ENCODE measurements at places on chromosomes 3 and 15.

DNA sequence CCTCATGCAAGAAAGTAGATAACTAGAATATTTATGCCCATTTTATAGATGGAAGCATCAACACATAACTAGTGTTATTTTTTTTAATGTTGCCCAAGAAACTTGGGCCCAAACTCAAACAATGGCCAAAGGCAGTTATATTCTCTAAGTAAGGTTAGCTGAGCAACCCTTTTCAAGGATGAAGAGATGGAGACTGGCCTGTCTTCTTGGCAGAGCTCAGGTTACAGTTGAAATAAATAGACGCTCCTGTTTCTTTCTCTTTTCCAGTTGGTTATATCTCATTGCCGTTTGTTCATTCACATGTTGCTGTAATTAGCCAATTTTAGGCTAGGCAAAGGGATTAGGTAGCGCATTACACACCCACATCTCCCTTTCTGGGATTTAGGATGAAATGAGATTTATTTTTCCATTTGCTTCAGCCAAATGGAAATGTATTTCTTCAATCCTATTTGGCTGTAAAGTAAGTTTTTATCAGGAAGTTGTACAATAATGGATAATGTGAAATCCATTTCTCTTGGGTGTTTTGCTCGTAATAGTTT is 93.2 kb downstream of the CMSS1 start:
- DNase-seq = no peak

- DNase-seq = no peak
These were observed 230.9 kb upstream of the CD96 start for GRCh38 chr3:111311126-111311525.

DNA sequence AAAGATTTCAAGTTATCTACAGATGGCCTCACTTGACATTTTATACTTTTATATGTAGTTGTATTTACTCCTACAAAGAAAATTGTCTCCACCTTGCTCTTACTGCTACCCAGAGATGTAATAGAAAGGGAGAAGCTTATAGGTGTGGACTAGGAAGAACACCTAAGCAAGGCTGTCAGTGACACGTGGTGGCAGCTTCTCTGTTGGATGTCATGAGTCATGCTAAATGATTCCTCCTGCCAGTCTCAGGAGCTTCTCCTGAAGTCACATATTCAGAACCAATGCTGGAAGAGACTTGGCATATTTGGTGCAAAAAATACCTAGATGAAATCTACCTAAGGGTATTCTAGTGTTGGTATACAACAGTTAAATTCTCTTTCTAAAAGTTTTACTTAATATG is 184.7 kb downstream of the LRRC3B start:
- no peak for DNase-seq

DNA sequence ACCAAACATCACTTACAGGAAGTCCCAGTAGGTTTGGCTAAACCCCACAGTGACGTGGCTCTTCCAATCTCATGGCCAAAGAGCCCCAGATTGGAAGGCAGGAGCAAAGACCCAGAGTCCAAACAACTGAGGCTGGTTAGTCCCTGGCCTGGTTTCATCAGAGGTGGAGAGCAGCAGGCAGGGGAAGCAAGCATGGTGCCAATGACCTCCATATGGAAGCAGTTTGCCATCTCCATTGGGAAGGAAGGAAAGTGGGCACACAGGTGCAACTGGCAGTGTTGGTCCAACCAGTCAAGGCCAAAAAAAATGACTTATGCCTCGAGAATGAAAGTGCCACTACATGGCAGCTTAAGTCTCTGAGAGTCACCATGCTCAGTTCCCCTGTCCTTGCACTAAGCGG is 175.9 kb downstream of the NTRK3 start:
- DNase-seq = no peak

GRCh38 chr3:159418571-159419526 is 569.8 kb upstream of the IL12A start:
- DNase-seq = no peak

DNA sequence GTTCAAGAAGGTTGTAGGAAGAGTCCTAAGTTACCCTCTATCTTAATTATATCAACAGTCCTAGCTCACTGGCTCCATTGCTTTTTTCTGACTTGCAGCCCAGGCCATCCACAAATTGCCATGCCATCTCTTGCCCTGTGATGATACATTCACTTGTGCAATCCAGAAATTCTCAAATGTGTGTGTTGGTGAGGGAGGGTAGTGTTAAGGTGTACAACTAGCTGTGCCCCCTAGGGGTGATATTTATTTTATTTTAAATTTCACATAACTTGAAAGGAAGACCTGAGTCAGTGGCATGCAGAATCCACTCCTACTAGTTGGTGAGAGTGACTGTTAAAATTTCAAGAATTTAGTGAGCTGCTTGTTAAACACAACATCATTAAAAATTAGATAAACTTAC is 156.1 kb upstream of the ANKRD28 start:
- no peak for DNase-seq

GRCh38 chr3:15601399-15602145 is at the start of the genes BTD and HACL1:
Gene BTD (plus strand): TSS chr3:15601745. CDS start chr3:15635440, 33,695 bp downstream.
Gene HACL1 (minus strand): TSS chr3:15601569. CDS start chr3:15601463, 106 bp downstream.
- DNase-seq = peak; percentile 98

- DNase-seq = no peak
These were observed 137.6 kb downstream of the PEAK1 start for GRCh38 chr15:77282333-77282732.

GRCh38 chr3:86147119-86147518 is 843.8 kb downstream of the VGLL3 start:
- no peak for DNase-seq

- no peak for DNase-seq
These were observed 526.3 kb downstream of the OTOL1 start for GRCh38 chr3:162022911-162023310.

- DNase-seq = no peak
These were observed 28.0 kb downstream of the KLHDC8B start for GRCh38 chr3:49199239-49199899.

- DNase-seq = no peak
These were observed 8.7 kb downstream of the PXK start for GRCh38 chr3:58341376-58341775.

GRCh38 chr3:134552784-134553183 is 66.9 kb downstream of the CEP63 start:
- DNase-seq = no peak

DNA sequence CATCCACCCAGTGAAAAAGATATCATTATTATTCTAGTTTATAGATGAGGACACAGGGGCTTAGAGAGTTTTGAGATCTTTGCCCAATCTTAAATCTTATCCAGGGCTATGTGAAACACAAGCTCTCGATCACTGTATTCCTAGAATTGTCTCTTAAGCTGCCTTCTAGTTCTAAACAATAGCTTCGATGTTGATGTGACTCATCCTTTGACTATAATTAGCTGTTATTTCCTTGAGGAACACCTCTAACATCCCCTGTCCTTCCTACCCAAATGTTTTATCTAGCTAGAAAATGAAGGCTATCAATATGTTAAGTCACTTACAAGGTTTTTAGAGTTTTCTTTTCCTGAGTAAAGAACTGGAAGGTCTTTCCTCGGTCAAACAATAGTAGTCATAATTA is 83.1 kb upstream of the STAC start:
- no peak for DNase-seq

- DNase-seq = no peak
These were observed 186.5 kb upstream of the PPP2R3A start for GRCh38 chr3:135779024-135779423.

DNA sequence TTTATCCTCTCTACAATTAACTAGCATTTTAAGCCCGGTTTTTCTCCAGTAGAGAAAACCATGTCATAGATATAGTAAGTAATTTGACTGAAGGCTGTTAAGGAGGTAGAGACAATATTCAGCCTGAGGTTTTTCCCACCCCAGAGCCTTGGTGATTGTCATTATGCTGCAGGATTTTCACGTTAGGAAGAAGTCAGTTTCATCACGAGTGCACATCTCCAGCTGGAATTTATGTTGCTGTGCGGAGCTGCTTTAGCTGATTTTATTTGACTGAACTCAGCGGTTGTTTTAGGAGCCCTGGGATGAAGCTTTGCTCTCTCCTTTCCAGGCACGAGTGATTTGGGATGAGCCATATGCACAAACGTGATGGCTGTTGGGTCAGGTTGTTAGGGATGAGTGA is 271.3 kb upstream of the RGMA start:
- DNase-seq = no peak

- DNase-seq = no peak
These were observed 9.6 kb downstream of the LRRK1 start for GRCh38 chr15:100928632-100929280.

DNA sequence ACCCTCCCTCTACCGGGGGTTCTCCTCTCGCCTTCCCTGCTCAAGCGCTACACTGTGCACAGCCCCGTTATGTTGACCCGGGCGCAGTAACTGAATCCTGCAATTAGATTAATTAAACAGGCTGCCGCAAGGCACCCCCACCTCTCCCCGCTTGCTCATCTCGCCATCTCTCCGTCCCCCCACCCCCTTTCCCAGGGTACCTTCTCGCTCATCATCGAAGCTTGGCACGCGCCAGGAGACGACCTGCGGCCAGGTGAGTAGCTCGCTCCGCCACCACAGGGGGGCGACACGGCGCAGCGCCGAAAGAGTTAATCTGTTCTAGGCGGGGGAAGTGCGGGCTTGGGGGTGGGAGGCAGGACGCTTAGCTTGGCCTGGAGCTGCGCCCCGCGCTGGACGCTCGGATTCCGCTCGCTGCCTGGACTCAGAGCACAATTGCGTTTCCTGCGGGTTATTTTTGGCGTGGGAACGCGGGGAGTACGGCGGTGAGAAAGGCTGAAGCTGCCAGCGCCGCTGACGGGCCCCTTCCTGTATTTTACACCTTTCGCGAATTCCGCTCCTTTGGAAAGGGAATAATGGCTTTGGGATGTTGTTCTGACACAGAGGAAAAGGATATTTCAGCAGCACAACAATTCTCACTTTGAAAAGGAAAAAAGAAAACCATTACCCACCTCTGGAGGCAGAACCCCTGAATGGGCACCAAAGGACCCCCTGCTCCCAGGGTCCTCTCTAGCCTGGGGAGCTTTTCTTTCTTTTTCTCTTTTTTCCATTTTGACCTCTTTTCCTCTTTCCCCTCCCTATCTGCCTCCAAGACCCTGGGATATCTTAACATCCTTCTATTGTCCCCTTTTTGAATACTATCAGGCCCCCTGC is 1.5 kb downstream of the DLL4 start:
- DNase-seq = peak; percentile 51

DNA sequence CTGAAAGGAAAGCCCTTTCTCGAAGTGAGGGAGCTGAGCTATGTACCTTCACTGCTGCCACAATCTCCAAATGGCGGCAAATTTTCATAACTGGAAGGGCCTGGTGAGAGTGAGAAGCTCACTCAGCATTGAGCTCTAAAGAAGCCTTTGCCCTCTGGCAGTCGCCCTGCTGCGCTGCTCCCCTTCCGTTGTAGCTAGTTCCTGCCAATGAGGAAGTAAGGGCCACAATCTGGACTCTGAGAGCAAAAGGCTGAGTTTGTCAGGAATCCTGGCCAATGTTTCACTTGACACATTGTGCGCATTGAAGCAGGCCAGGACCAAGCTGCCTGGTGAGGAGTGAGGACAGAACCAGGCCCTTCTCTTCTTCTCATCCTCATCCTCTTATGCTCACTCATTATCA is 579.5 kb downstream of the PDCD6IP start:
- DNase-seq = no peak

DNA sequence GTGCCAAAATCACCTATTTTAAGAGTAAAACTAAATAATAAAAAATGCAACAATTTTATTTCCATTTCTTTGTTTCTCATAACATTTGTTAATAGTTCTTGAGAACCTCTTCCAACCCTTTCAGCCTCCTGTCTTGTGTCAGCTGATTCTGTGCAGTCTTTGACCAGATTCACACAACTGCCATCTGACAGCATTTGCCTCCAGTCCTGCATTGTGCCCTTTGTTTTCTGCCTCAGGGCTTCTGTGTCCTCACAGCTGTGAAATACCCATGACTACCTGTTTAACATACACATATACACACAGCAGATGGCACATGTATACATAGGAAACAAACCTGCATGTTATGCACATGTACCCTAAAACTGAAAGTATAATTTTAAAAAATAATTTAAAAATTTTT is 13.2 kb upstream of the CNTN6 start:
- no peak for DNase-seq

GRCh38 chr3:122886946-122887345 is 92.1 kb downstream of the SLC49A4 start:
- DNase-seq = no peak

DNA sequence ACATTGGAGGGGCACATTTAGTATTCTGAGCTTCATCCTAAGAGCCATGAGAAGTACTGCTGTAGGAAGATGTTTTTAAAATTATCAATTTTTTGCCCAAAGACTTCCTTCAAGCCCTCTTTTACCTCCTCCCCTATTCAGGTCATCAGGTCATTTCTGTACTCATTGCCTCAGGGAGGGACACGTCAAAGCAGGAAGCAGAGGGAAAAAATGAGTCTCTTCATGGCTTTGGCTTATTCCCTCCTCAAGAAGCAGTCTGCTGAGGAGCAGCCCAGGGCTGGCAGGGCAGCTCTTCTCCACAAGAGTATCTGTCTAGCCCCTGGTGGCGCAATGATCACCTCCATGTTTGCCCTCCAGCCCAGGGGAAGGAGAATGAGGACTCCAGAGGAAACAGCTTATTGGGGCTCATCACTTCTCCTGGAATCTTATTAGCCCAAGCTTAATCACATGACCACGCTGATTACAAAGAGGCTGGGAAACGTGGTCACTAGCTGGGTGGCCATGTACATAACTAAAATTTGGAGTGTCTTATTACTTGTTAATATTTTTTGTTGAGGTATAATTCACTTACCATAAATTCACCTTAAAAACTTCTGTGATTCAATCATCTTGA is 44.2 kb upstream of the GATA2 start:
- no peak for DNase-seq

DNA sequence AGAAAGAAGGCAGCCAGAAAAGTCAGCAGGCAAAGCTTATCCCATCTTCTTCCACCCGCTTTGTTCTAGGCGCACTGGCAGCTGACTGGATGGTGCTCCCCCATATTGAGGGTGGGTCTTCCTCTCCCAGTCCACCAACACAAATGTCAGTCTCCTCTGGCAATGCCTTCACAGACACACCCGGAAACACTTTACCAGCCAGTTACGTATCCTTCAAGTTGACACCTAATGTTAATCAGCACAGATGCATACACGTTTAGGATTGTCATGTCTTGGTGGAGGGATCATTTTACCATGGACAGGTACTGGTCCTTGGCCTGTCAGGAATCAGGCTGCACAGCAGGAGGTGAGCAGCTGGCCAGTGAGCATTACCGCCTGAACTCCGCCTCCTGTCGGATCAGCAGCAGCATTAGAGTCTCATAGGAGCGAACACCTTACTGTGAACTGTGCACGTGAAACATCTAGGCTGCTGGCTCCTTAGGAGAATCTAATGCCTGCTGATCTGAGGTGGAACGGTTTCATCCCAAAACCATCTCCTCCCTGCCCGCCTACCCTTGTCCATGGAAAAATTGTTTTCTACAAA is 59.1 kb upstream of the PYDC2 start:
- no peak for DNase-seq
